NCI-H187 treated with DMSO at 0.1 percent for 48 hours (cell line): ENCODE measurements at places on chromosomes 6 and 20.

- DNase-seq = no peak
These were observed 208.2 kb downstream of the CLIC5 start for GRCh38 chr6:45807311-45808041.

GRCh38 chr20:20594171-20594530, 118.3 kb downstream of the RALGAPA2 start:
- DNase-seq = no peak

- DNase-seq = no peak
These were observed 108.9 kb upstream of the BTBD3 start for GRCh38 chr20:11808841-11809240.

DNA sequence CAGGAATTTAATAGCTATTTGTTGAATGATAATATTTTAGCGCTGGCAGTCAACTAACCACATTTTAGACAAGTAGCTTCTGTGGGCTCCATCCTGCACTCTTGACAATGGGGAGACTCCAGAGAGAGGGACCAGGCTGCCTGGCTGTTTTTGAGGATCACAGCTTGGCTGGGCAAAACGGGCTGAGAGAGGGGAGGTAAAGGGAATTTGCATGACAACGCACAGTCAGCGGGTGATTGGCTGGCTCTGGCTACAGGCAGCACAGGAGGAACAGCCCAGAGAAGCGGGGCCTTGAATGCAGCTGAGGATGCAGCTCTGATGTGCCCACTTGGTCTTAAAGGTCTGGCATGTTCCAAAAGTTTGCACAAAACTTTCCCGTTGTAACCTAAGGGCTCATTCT, 41.2 kb downstream of the LRFN2 start:
- no peak for DNase-seq

GRCh38 chr20:47991875-47992488, 206.7 kb upstream of the SULF2 start:
- DNase-seq = peak; percentile 90

- no peak for DNase-seq
These were observed 1265.4 kb upstream of the GJE1 start for GRCh38 chr6:140867336-140867735.

- no peak for DNase-seq
These were observed 163.4 kb upstream of the SLC24A3 start for GRCh38 chr20:19048995-19049501.

GRCh38 chr6:141580988-141581552, 551.7 kb upstream of the GJE1 start:
- DNase-seq = no peak

- DNase-seq = no peak
These were observed 242.5 kb upstream of the JAG1 start for GRCh38 chr20:10916312-10916711.

DNA sequence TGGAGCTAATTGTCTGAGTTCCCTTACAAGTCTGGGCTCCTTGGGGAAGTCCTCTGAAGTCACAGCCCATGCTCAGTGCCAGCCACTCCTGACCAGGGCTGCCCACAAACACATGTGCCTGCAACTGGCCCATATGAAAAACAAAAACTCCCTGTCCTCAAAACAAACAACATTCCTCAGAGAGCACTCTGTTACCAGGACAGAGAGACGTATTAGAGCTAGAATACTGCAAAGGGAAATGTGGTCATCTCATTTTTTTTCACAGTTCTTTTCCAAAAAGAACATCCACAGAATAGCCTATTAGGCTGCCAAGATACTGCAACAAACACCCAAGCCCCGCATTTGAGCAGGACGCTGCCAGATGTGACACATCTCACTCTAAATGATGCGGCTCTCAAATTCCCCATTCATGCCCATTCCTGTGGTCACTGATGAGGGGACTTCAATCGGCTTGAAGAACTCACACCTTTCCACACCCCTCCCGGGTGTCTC, 71.1 kb downstream of the SLC22A23 start:
- no peak for DNase-seq

DNA sequence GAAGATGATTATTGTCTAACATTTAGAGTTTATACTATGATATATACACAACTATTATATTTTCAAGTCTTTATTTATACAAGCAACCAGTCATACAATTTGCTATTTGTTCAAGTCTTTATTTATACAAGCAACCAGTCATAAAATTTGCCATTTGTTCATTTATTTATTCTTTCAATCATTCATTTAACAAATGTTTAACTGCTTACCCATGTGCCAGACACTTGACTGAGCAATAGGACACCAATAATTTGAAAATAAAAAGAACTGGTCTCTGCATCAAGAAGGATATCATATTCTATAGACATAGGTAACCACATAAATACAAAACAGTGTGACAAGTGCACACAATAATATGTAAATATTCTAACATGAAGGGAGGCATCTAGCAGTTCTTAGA, 20.3 kb downstream of the GRIK2 start:
- no peak for DNase-seq

DNA sequence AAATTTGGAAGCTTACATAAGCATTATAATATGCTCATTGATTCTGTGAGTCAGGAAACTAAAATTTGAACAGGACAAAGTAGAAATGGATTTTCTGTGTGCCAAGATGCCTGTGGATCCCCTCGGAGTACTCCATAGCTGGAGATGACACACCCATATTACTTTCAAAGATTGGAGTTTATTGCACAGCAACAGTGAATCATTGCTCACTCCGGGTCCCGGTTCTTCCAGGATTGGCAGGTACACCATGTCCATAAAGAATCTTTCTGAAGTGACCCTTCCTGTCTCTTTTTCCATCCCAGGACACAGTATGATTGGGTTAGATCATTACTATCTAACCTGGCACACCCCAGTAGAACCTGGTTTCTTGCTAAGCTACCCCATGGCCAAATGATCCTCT, 2.7 kb upstream of the BTN2A2 start:
- no peak for DNase-seq

GRCh38 chr6:156778454-156779205, 1.5 kb downstream of the ARID1B start:
- no peak for DNase-seq

DNA sequence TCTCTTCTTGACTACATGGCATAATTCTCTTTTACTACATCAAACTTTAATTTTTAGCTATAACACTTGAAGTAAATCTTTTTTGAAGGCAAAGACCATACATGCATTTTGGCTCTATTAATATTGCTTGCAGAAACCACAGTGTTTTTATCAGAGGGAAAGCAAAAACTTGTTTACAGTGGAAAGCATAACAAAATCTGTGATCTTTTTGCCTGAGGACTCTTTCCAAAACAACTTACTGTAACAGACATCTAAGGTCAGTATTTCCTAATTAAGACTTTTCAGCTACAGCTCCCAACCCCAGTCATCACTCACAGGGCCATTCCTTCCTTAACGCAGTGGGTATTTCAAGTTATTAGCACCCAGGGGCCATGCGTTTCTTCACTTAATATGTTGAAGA, 274.7 kb downstream of the CDKAL1 start:
- no peak for DNase-seq

DNA sequence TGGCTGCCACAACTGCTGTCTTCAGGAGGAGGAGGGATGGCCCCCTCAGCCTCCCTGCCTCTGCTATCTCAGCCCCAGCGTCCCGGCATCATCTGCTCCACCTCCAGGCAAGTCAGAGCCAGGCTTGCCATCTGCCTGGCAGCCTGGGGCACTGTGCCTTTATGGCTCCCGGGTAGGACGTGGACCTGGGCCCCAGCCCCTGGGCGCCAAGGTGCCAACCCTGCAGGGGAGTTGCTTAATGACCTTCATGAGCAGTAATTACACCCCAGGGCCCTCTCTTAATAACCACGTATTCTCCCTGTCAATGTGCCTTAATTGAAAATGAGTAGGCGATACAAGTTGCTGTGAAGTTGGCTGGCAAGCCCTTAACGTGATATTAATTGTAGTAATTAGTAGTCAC, 122.1 kb upstream of the MLN start:
- no peak for DNase-seq

DNA sequence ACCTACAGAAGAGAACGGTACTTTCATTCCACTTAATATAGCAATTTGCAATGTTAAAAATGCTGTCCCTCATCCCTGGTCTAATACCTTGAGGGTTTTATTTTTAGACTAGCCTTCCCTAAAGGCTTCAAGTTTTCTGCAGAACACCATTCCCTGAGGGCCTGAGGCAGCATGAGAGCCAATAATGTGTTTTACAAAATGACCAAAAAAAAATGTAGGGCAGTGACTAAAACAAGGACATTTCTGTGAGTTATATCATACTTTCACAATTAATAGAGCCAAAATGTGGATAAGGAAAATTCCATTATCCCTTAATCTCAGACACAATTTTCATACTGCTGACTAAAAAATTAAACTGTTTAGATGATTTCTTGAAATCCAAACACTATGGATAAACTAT, 22.7 kb downstream of the GPR63 start:
- DNase-seq = no peak

GRCh38 chr20:42392442-42392841, 774.3 kb upstream of the CHD6 start:
- DNase-seq = no peak

DNA sequence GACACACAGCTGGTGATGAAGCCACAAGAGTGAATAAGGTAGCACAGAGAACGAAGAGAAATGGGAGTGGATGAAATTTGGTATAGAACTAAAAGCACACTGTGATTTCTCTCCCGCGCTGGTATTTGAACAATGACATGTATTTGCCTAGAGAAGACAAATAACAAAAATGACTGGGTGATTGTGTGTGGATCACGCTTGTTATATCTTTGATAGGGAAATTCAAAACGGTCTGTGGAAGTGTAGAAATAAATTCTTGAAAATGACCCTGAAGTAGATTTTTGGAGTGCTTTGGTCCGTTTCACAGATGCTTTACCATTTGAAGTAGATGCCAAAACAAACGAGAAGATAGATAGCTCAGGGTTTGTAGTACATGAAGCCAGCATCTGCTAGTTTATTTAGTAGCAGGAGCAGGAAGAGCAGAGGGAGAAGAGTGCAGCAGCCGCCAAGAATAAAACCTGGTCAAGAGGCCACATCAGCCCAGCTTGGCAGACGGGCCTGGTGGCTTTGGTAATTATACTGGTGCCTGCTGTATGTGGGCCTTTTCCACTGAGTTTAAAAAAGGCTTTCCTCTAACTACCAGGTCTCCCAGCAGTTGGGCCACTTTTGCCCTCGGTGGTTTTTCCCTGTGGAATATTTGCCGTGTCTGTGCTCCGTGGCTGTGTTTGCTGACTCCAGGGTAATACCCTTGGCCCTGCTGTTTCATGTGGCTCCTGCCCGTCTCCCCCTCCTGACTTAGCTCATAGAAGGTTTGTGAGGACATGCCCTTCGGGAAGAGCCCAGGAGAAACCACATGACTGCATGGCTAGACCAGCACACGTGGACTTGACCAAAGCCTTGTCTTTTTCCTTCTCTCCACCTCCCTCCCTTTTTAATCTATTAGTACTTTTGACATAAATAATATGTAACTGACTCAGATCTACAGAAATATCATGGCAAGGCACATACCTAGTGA, 294.0 kb downstream of the SOX4 start:
- no peak for DNase-seq

GRCh38 chr6:25192590-25193459, 86.3 kb upstream of the CARMIL1 start:
- DNase-seq = no peak

DNA sequence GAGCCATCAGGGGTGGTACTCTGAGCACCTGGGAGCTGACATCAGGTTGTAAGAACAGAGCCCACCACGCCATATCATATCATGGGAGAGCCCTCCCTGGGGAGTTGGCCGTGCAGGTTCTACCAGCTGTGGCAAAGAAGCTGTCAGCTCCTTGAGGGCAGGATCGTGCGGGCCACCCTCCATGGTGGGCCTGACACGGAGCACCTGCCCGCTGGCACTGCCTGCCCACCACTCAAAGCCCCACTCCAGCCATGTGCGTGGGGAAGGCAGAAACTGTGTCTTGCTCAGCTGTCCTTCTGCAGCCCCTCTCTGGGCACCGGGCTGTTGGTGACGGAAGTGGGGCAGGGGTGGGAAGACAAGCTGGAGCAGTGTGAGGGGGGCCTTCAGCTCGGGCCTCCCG, 14.3 kb downstream of the PRPH2 start:
- DNase-seq = no peak

- DNase-seq = no peak
These were observed 207.1 kb downstream of the NFATC2 start for GRCh38 chr20:51335329-51335841.

DNA sequence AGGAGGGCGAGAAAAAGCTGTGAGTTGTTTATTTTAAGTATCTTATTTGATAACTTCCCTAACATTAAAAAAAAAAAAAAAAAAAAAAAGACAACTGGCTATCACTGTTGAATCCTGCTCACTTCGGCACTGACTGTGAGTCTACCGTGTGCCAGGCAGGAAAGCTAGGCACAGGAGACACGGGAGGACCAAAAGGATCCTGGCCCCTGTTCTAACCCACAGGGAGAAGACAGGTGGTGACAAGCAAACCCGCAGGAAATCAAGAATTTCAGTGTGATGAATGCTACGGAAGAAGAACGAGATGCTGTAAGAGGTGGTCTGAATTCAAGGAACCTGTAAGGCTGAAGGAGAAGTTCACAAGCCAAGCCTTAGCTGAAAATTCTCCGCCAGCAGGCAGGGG, 94.7 kb upstream of the NFATC2 start:
- no peak for DNase-seq

DNA sequence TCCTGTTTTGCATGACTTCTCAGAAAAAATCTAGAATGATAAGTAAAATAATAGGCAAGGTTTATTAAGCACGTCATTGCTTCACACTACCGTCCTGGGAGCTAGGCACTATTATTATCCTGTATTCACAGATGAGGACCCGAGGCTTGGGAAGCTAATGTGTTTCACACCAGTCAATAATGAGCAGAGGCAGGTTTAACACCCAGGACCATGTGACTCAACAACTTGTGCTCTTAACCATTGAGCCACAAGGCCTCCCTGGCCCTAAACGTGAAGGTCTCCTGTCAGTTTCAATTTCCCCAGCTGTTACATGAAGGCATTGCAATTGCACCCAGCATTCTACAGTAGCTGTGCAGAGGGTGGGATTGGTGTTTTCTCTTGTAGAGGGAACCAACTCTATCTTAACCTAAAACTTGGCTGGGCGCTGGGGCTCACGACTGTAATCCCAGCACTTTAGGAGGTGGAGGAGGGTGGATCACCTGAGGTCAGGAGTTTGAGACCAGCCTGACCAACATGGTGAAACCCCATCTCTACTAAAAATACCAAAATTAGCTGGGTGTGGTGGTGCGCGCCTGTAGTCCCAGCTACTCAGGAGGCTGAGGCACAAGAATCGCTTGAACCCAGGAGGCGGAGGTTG, 191.2 kb downstream of the BCAS1 start:
- DNase-seq = no peak

GRCh38 chr20:38304845-38305447, 990 bp downstream of the BPI start:
- DNase-seq = no peak

GRCh38 chr6:20955131-20955530, 420.9 kb downstream of the CDKAL1 start:
- no peak for DNase-seq
